ENCODE measurements at places on chromosomes 11 and 22.
A peak's percentile ranks its signal among the peaks of the same experiment; 100 is the strongest.

DNA sequence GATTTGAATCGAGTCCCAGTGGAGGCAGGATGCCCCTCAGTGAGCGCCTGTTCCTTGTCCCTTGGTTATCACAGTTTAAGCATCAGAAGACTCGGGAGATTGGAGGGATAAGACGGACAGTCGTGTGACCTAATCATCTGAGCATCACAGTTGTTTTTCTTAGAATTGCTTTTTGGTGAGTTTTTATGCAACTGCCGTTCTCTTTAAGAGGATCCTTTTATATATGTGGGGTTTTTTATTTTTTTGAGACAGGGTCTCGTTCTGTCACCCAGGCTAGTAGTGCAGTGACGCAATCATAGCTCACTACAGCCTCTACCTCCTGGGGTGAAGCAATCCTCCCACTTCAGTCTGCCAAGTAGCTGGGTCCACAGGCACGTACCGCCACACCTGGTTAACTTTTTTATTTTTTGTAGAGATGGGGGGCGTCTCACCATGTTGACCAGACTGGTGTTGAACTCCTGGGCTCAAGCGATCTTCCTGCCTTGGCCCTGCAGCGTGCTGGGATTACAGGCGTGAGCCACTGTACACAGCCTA lies 16.5 kb downstream of the NUP50 start:
- no peak for DNase-seq

GRCh38 chr11:84969103-84969502 lies 658.0 kb downstream of the DLG2 start:
- peak; percentile 67 for DNase-seq

GRCh38 chr11:45683271-45684058 lies 18.0 kb upstream of the CHST1 start:
- no peak for DNase-seq

DNA sequence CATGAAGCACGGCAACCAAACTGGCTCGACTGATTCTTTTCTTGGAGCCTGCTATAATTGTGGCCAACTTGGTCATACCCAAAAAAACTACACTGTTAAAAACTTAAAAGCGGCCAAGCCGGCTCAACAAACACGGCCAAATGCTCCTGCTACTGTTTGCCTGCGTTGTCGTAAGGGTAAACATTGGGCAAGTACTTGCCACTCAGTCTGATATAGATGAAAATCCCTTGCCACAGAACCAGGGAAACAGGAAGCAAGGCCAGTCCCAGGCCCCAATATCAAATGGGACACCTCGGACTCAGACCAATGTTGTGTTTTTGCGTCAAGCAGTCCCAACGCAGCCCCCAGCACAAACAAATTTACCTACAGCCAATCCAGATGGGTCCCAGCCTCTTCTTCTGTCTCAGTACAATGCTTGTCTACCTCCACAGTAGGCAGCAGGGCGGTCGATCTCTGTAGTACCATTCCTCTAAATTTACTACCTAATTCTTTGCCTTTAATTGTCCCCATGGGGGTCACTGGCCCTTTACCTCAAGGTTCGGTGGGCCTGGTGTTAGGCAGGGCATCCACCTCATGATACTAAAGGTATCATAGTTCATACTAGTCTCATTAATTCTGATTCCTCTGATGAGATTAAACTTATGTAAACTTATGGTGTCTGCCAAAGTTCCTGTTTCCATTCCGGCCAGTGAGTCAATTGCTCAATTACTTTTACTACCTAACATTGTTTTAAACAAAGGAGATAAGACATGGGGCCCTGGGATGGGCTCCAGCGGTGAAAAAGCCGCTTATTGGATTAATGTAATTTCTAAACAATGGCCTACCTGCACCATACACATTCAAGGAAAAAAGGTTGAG lies 3.7 kb upstream of the COMT start:
- no peak for DNase-seq

GRCh38 chr11:79042824-79043223 lies 398.0 kb downstream of the TENM4 start:
- no peak for DNase-seq

DNA sequence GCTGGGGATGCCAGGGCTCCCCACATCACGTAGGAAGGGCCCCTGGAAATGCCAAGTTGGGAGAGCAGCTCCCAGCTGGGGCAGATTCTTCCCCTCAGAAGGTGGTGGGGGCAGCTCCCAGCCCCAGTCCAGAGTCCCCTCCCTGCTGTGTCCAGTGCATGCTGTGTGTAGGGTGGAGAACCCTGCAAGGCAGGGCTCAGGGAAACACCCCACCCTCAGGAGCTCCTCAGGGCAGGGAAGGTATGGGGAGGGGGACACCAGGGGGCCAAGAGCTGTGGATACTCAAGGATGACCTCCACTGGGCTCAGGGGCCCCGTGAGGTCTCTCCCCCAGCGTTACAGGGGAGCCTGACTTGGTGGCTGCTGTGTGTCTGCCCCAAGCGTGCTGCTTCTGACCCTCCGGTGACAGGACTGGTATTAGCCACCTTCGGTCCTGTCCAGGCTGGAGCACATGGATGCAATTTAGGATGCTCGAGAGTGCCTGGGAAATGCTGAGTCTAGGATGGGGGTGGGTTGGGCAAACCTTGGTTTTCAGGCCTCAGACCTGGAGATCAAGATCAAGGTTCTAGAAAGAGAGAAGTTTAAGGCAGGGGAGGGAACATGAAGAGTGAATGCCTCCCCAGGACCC lies 16.1 kb upstream of the CABP7 start:
- DNase-seq = no peak

GRCh38 chr22:35437049-35437448 lies 37.1 kb downstream of the MCM5 start:
- no peak for DNase-seq

DNA sequence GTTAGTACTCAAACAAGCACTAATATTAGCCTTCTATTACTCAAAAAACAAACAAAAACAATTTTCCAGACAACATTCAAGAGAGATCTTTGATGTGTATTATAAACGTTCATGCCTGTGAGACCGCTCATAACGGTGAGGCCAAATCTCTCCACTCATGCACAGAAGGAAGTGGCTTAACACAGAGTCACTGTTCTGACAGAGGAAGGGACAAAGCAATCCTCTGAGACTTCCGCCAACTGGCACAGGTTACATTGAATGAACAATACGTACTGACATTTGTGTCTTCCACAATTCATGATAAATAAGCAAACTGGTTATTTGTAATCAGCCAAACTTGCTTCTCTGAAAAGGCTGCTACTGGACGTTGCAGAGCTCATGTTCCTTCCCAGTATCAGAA lies 30.5 kb downstream of the CHKA start:
- DNase-seq = no peak

DNA sequence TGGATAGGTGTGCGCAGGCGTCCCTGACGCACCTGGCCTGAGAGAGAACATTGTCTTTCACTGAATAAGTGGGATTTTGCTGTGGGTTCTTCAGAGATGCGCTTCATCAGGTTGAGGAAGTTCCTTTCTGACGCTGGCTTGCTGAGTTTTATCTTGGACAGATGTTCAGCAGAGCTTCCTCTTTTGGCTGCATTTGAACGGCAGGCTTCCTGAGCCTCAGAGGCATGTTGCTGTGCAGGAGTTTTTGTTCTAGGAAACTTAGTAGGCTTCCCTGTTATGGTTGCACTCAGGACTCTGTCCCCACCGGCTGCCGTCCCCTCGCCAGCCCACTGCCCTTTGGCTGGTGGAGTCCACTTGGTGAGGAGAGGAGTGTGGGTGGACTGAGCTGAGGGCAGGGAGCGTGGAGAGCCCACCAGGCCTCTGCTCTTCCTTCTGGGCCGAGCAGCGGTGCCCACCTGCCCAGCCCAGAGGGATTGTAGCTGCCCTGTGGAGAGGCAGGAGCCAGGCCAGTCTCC lies 17.2 kb downstream of the FRMD8 start:
- DNase-seq = peak; percentile 32

DNA sequence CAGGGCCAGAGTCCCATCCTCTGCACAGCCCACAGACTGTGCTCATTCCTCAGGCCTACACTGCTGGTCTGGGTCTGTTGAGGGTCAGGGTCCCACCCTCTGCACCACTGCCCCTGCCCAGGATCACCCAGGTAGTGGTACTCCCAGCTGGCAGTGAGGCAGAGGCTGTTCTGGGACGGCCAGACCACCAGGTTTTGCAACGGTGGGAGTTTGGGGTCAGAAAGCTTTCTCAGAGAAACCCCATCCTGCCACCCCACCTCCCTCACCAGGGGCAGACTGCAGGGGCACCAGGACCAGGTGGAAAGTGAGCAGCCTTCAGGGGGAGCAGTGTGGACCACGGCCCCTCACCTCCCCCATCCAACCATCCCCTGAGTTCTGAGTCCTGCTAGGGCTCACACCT lies 10.8 kb downstream of the NPTXR start:
- no peak for DNase-seq

DNA sequence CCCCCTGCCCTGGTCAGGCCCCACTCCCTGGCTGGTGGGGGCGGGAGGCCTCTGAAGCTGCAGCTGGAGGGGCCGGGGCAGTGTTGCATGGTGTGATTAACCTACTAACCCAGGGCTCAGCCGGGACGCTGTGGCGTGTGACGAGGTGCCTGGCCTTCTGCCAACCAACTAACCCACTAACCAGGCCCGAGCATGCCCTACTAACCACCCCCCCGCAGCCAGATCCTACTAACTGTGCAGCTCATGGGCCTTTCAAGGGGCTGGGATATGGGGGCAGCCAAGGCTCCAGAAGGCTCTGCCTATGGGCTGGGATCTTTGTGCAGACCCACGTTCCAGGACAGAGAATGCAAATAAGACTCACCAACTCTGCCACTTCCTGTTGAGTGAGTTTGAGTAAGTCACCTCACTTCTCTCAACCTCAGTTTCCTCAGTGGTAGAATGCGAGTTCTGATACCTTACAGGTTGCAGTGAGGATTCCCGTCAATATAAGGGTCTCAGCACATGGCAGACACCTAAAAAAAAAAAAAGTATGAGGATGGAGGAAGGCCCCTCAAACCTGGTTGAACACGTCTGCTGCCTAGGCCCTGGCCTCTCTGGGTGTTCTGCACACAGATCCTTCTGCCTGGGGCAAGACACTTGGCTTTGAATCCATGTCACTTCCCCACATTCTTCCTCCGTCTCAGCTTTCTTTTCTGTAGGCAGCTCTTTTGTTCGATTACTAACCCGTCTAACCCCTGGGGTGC lies 14.1 kb downstream of the MIAT start:
- no peak for DNase-seq

GRCh38 chr22:33975841-33976240 lies 55.6 kb upstream of the LARGE1 start:
- no peak for DNase-seq

GRCh38 chr11:43550714-43551113 lies 129.8 kb upstream of the HSD17B12 start:
- DNase-seq = no peak

GRCh38 chr11:127506647-127507046 lies 506.1 kb upstream of the KIRREL3 start:
- DNase-seq = no peak
